ENCODE measurements at places on chromosomes 7 and 10. TPM values are rescaled to one million over a fixed set of nuclear protein-coding genes. Genes with fewer than 3 reads are reported as not detected.

GRCh38 chr7:149329766-149330334 lies 67.9 kb downstream of the ZNF783 start:
- no peak for DNase-seq

- DNase-seq, result no peak
Observed at GRCh38 chr7:23129036-23129435, 23.5 kb downstream of the KLHL7 start.

DNA sequence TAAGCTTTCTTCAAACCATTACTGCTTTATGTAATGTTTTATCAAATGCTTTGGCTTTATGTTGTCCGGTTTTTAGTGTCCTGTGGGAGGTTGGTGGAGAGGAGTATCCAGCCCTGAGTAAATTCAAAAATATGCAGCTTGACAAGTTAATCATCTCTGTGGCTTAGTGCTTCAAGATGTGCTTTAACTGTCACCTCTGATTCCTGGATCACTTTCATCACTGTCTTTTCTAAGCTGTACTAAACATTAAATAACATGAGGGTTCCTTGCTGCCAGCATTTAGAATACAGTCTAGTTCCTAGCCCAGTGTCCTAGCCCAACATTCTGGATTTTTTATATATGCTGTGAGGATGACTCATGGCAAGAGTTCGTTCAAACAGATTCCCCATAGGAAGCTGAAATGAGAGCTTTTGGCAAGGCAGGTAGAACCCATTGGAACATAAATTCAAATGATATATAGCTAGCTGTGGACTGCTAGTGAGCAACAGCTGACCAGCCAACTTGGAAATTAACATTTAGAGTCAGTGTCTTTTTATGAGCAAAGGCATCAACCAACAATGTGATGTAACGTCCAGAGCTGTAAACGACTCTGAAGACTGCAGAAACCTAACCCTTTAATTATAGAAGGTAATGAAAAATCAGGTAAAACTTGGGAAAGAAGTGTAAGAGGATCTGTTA lies 80.6 kb upstream of the OIT3 start:
- no peak for DNase-seq

The PRRT4 gene
- 7.6 TPM for total RNA-seq

The EXOC4 gene
- total RNA-seq, result 88.7 TPM

GRCh38 chr10:29862923-29863614 lies 196.3 kb downstream of the JCAD start:
- DNase-seq, result no peak

DNA sequence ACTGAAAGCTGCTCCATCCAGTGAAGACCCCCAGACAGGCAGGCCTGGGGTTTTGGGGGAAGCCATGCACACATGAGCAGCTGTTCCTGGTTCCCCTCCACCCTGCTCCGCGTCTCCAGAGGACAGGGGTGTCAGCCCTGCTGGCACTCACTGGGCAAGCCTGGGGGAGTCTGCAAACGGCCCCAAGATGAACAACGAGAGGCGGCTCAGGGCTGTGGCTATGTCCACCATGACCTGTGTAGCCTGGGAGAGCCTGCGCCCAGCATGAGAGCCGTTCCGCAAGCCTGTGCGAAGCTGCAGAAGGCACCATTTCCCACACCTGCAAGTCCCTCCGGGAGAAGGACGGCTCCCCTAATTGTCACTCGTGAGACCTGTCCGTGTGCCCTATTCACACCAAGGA lies 59.5 kb downstream of the DPYSL4 start:
- no peak for DNase-seq

Data from omental fat pad (tissue), 4 donors.